ENCODE measurements at places on chromosomes 16 and 17.

DNA sequence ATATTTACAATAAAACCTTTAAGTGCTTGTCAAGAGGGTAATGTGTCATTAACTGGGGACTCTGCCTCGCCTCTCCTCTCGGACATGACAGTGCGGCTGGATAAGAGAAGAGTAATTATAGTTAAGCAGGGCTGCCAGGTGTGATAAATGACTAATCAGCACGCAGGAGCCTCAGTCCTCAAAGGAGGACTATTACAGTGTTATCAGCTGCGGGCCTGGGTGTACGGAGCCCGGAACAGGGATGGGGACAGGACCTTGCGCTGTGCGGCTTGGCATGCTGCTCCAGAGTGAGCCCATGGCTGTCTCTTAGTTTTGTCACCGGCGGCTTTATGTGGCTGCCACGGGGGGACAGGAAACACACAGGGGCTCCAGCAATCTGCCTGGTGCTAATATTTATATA, 607.2 kb downstream of the MAF start:
- no peak for DNase-seq

GRCh38 chr16:47132308-47132707, 11.4 kb downstream of the NETO2 start:
- no peak for DNase-seq

DNA sequence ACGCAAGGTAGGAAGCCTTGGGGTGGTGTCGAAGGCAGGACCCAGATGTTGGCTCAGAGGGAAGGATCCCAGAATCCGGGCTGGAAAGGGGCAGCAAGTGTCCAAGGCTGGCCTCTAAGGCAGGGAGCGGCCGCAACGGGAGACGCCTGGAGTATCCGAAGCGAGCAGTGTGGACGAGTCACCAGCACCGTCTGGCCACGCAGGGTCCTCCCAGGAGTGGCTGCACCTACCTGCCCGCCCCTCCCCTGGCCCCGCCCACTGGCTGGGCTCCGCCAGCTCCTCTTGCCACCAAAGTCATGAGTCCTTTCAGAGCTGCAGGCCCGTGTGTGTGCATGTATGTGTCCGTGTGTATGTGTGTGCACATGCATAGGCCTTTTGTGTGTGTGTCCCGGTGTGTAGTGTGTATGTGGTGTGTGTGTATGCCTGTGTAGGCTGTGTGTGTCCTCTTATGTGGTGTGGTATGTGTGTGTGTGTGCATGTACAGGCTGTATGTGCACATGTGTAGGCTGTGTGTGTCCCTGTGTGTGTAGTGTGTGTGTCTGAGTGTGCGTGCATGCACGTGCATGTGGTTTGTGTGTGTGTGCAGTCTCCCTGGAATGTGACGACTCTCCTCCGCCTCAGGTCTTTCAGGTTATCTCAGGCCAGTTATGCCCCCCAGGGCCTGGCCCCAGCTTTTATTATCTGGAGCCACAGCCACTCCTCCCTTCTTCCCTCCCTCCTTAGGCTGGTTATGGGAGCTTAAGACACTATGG, at the start of gene PRSS8:
PRSS8 (minus strand) TSS at position 193 of the 752 bp plus-strand sequence. CDS start 229 bp downstream, outside the sequence.
- DNase-seq: no peak

DNA sequence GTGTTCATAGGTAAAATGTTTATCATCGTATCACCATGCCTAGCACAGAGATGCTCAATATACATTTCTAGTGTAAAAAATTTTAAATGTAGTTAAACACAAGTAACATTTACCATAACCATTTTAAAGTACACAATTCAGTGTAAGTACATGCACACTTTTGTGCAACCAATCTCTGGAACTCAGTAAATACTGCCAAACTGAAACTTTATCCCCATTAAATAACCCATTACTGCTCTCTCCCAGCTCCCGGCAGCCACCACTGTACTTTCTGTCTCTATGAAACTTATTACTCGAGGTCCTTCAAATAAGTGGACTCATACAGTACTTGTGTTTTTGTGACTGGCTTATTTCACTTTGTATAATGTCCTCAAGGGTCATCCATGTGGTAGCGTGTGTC, 29.0 kb downstream of the RMI2 start:
- DNase-seq: peak; percentile 55

GRCh38 chr16:9027070-9027799, 63.5 kb upstream of the USP7 start:
- DNase-seq: peak; percentile 30

DNA sequence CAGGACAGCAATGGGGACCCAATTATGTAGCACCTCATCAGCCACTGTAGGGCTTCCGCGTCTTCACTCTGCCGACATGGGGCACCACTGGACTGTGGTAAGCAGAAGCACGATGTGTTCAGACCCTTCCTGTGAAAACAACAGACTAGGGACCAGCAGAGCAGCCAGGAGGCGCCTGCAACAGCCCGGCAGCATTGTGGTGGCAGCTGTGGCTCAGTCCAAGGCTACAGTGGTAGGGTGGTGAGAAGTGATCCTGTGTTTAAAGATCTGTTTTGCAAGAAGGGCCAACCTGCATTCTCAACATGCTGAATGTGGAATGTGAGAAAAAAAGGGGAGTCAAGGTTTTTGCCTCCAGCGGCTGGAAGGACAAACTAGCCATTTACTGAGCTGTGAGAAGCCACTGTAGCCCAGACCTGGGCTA, 80.8 kb downstream of the GAS7 start:
- DNase-seq: no peak

DNA sequence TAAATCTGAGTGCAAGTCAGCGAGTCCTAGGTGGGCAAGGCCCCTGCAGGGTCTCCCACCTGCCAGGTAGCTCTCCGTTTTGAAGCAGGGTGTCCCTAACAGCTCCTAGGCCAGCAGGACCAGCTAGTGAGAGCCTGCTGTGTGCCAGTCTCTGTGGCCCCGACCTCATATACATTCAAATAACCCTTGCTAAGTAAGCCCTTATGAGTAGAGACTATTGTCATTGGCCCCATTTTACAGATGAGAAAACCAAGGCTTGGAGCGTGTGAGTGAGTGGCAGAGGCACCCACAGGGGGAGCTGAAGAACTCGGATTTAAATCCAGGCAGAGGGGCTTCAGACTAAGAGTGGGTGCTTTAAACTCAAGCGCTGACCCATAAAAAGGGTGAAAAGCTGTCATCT, 39.7 kb upstream of the EMP2 start:
- no peak for DNase-seq

DNA sequence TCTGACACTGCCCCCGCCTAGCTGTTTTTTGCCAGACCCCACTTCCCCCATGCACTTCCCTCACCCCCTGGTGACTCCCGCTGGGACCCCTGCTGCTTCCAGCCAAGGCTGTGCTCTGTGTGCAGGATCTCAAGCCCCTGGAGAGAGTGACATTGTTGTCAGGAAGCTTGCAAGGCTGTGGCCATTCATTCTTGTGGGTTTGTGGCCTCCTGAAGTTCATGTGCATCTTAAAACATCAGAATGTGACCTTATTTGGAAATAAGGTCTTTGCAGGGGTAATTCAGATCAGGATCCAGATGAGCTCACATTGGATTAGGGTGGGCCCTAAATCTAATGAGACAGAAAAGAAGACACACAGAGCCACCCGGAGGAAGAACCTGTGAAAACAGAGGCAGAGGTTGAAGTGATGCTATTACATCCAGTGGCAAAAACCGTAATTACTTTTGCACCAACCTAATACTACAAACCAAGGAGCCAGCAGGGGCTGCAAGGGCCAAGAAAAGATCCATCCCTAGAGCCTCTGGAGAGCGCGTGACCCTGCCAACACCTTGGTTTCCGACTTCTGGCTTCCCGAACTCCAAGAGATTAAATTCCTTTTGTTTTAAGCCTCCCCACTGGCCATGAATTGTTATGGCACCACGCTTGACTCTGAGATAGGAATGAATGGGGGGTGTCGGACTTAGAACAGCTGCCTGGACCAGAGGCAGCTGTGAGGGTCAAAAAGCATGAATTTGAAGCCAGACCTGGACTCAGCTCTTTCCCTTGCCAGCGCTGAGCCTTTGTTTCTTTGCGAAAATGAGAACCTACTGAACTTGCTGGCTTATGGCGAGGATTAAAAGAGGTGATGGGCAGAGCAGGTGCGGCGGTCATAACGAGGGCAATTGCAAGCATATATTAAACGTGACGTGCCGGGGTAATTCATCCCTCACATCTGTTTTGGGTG, 75.5 kb downstream of the BMERB1 start:
- DNase-seq: peak; percentile 94

GRCh38 chr17:65498816-65499215, 62.6 kb downstream of the AXIN2 start:
- DNase-seq: no peak

GRCh38 chr17:12566291-12566690, 99.4 kb upstream of the MYOCD start:
- no peak for DNase-seq

DNA sequence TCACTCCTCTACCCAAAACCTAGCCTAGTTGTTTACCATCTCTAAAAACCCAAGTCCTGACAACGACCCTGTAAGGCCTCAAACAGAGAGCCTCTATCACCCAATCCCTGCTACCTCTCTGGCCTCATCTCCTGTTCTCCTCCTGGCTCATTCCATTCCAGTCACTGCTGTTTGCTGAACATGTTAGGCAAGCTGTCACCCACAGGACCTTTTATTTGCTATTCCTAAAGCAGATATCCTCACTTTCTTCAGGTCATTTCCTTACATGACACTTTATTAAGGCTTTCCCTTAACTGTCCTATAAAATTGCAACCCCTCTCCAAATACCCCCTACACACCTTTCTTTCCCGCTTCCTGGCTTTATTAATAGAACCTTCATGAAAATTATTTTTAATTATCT, 85.1 kb downstream of the KANSL1 start:
- DNase-seq: no peak

DNA sequence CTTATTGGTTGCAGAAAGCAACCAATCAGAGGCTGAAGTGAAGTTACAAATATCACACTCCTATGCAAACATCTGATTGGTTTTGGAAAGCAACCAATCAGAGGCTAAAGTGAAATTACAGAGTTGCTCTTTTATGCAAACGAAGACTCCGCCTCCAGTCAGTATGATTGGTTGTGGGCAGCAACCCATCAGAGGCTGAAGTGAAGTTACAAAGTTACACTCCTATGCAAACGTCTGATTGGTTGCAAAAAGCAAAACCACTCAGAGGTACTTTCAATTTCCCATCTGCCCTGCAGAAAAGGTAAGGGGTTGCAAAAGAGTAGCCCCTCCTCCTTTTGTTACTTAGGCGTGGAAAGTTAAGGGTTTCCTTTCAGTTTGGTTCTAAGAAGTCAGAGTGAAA, 697.3 kb downstream of the MAF start:
- no peak for DNase-seq

DNA sequence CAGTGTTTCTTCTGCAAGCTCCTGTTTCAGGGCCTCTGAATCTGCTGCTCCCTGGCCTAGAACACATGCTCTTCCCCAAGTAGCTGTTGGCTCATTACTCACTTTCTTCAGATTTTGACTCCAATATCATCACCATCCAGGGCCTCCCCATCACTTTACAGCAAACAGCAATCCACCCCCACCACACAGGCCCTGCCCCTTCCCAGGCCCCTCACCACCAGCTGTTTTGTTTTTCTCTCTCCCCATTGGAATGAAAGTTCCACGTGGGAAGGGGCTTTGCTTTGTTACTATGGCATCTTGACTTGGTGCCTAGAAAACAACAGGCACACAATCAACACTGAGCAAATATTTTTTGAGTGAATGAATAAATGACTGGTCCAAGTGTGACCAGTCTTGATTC, 4.0 kb downstream of the TMEM170A start:
- peak; percentile 96 for DNase-seq

DNA sequence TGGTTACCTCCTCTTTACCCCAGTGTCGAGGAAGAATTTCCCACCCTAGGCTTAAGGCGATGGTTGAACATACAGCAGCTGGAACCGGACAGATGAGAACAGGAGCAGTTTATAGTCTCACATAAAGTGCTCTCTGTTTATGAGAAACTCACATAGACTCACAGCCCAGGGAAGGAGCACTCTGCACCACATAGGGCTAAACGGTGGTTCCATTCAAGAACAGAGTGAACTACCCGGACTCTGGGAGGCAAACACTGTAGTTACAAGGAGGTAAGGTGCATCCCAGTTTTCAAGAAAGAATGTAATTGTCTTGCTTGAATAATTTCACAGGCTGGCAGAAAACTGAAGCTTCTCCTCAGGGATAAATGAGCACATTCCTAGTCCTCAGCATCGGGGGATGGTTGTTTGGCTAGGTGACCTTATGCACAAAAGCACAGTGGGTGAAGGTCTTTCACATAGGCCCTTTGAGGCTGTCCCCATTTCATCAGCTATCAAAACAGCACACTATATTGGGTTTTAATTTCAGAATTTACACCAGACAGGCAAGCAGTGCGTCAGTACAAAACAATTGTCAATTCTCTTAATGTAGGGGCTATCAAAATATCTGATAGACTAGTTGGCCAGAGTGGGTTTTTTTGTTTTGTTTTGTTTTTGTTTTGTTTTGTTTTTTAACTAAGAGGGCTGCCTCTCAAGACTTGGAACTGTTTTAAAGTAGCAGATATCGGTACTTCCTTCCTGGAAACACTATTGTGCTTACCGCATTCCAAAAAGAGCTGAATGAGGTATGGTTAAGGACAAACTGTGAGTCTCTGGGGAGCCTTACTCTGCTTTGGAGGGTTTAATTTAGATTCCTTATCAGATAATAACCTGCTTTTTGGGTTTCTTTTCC, 918.1 kb upstream of the CDH8 start:
- no peak for DNase-seq

GRCh38 chr17:79834565-79835469, 4.4 kb downstream of the CBX4 start:
- no peak for DNase-seq

GRCh38 chr16:13951611-13952010, 31.7 kb downstream of the ERCC4 start:
- DNase-seq: no peak
